Stimulated activated CD4-positive, alpha-beta T cell treated with anti-CD3 and anti-CD28 coated beads, Interleukin-2, amount 100 ng/mL, for 24 hours (primary cell): ENCODE measurements at places on chromosomes 1 and 21.

DNA sequence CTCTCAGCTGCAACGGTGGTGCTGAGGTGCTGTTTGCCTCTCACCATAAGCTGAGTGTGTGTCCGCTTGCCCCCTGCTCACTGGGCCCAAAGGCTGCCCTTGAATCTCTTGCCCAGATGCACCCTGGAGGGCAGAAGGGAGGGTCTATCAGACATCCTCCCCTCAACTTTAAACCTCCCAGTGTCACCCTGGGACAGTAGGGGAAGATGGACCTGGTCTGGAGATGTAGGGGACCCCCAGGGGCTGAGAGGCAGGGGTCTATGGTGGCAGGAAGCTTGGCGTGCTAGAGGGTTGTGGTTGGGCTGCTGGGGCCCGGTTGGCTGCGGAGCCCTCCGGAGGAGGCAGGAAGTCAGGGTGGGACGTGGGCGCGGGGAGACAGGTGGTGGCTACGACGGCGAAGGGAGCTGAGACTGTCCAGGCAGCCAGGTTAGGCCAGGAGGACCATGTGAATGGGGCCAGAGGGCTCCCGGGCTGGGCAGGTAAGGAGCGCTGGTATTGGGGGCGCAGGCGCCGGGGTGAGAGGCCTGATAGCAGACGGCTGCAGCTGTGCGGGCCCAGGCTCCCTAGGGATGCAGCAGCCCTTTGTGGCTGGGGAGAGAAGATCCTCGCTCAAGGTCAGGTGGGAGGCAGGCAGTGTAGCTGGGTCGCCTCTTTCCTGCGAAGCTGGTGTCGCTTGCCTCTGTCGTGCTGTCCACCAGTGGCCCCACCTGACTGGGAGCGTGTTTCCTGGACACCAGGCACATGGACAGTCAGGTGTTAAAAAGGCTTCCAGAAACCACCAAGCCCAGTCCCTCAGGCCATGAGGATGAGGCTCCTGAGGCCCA, at the start of gene LCK:
Gene LCK (plus strand): TSS at position 373 of the 824 bp plus-strand sequence. CDS start 23,065 bp downstream, outside the sequence.
- peak; percentile 80 for DNase-seq

GRCh38 chr1:230913496-230913895, 45.2 kb upstream of the C1orf198 start:
- DNase-seq, result no peak

DNA sequence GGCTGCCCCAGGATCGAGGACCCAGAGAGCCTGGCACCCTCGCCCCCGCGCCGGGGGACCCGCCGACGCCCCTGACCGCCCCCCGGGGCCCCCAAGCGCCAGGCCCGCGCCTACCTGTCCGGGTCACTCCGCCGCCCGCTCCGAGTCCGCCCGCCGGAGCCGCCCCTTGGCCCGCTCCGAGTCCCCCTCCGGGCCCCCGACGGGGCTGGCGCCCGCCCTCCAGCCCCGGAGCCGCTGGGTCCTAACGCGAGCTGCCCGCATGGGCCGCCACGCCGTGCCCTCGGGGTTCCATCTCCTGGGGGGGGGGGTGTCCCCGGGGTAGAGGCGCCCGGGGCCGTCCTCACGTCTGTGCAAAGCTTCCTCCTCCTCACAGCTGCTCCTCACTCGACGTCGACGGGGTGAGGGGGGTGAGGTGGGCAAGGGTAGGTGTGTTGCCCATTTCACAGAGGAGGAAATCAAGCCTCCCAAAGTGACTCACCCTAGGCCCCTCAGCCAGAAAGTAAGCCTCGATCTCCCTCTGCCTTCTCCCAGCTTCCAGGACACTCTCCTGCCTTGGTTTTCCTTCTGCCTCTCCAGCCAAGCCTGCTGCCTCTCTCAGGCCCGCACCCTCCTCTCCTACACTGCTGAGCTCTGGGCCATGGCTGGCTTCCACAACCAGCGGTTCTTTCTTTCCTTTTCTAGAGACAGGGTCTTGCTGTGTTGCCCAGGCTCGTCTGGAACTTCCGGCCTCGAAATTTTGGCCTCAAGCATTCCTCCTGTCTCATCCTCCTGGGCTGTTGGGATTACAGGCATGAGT, at the start of gene MFAP2:
Gene MFAP2 (minus strand): TSS at position 148 of the 796 bp plus-strand sequence. CDS start 2,347 bp downstream, outside the sequence.
- peak; percentile 13 for DNase-seq

DNA sequence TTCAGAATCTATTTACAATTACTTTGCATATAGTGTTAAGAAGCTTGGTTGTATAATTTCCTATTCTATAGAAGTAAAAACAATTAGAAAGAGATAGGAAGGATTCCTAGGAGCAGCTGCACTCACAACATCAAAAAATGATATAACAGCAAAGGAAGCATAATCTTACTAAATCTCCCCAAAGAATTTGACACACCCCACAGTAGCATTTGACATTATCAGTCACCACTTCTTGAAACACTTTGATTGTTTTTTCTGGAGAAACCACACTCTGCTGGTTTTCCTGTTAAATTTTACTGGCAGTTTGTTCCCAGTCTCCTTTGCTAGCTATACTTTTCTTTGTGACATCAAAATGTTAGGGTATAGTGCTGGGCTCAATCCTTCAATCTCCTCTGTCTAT, 100.8 kb upstream of the KIAA1614 start:
- DNase-seq, result no peak

- DNase-seq, result no peak
Observed at GRCh38 chr1:211066781-211067384, 67.1 kb downstream of the KCNH1 start.

GRCh38 chr1:88296227-88296626, 387.8 kb upstream of the PKN2 start:
- no peak for DNase-seq

DNA sequence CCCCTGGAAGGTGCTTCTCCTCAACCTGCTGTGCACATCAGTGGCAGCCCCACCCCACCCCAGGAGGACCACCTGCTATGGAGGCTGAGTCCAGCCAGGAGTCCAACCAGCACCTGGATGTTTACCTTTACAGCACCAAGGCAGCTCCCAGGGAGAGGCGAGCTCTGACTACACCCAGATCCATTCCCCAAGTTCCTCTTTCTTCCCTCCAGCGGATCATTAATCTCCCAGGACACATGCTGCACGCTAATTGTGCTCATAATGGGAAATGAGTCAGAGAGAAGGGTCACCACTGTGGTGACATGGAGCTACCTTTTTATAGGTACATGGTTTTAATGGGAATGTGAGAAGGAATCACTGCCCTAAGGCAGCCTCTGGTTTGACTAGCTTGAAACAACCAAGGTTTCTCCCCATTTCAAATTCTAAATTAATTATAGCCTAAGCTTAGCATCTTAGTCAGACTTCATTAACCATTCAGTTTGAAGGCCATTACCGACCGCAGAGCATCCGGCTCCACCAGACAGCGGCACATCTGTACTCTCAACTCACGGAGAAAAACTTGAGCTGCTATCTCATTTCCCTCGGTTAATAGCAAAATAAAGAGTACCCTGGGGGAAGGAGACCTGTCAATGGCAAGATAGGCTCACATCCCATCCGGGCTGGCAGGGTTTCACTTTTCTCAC, 173.1 kb upstream of the GALNT2 start:
- DNase-seq, result no peak

DNA sequence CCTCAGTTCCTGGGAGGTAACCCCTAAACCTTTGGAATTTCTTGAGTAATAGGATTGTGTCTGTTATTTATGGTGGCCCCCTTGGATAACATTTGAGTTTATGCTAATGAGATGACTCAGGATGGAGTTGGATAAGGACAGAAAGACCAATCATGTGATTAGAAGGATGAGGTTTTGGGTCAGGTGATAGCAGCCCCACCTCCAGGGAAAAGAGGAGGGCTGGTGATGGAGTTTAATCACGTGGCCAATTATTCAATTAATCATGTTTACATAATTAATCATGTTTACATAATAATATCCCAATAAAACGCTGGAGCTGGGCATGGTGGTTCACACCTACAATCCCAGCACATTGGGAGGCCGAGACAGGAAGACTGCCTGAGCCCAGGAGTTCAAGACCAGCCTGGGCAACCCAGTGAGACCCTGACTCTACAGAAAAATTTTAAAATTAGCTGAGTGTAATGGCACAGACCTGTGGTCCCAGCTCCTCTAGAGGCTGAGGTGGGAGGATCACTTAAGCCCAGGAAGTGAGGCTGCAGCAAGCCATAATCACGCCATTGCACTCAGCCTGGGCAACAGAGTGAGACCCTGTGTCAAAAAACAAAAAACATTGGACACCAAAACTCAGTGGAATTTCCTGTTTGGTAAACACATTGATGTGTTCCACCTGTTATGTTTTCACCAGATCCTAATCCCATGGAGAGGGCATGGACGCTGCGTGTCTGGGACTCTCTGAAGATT, 73.3 kb downstream of the NUP210L start:
- no peak for DNase-seq

DNA sequence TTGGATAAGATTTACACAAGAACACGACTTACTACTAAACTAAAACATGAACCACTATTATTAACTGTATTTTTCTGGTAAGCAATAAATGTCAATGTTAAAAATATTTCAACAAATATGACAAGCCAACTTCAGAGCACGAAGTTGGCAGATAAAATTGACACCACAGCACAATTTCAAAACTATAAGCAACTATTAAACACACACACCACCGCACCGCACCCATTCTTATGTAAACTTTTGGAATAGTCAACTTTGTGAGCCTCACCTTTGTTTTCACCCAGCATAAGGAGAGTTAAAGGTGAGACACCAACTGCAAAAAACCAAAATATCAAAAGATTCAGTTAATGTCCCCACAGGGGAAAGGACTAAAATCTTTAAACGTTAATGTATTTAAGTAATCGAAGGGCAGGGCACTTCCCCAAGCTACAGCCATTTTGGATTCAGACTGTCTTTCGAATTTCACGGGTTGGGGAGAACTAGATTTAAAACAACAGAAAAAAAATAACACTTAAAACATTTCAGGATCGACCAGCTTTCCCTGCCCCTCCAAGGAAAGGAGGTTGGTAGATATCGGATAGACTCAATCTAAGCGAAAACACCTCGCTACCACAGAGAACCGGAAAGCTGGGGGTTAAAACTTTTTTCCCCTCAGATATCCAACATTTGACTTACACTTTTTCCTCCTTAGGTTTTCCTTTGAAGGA, 872 bp downstream of the GPBP1L1 start:
- no peak for DNase-seq

DNA sequence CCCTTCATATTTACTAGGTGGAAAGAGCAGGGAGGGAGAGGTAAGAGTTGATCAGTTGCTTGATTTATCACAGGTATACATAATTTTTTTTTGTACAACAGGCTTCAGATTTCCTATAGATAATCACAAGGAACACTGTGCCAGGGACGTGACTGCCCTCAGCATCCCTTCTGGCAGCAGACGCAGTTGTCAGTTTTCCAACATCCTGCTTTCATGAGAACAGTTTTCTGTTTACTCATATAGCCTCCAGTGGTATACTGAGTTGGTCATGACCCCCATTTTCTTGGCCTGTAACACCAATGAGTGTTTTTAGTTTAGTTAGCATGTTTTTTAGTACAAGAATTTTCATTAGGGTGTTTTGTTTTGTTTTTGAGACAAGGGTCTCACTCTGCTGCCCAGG, 37.9 kb upstream of the PTPRF start:
- no peak for DNase-seq

DNA sequence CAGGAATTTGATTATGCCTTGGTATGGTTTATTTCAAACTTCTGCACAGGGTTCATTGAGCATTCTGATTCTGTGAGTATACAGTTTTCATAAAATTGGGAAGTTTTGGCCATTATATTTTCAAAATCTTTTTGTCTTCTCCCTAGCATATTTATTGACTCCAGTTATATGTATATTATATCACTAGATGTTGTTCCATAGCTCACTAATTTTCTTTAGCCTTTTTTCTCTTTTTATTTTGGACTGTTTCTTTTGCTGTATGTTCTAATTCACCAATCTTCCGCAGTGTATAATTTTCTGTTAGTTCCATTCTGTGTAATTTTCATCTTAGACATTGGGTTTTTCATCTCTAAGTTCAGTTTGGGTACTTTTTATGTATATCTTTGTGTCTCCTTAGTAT, 31.9 kb downstream of the ZMYM4 start:
- DNase-seq, result no peak

GRCh38 chr1:171611306-171611705, 10.7 kb upstream of the MYOCOS start:
- no peak for DNase-seq

- DNase-seq, result no peak
Observed at GRCh38 chr1:154466921-154467417, 35.0 kb upstream of the TDRD10 start.

DNA sequence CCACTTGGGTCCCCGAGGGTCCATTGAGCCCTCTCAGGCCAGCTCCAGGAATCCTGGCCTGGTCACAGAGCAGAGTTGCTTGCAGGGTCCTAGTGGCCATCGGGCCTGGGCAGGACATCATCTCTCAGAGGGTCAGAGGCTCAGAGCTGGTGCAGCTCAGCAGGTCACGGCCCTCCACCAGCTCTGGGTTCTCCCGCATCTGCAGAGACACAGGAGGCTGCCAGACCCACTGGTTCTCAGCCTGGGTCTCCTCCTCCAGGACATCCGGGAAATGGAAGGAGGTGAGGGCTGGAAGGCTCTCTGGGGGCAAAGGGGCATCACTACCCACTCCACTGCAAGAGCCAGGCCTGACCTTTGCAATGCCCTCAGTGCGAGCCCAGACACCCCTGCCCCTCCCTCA, 6.5 kb downstream of the TMEM54 start:
- DNase-seq, result no peak

DNA sequence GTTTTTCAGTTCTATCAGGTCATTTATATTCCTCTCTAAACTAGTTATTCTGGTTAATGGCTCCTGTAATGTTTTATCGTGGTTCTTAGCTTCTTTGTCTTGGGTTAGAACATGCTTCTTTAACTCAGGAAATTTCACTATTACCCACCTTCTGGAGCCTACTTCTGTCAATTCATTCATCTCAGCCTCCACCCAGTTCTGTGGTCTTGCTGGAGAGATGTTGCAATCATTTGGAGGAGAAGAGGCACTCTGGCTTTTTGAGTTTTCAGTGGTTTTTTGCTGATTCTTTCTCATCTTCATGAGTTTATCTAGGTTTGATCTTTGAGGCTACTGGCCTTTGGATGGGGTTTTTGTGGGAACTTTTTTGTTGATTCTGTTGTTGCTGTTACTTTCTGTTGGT, 213.0 kb downstream of the BRINP2 start:
- no peak for DNase-seq

DNA sequence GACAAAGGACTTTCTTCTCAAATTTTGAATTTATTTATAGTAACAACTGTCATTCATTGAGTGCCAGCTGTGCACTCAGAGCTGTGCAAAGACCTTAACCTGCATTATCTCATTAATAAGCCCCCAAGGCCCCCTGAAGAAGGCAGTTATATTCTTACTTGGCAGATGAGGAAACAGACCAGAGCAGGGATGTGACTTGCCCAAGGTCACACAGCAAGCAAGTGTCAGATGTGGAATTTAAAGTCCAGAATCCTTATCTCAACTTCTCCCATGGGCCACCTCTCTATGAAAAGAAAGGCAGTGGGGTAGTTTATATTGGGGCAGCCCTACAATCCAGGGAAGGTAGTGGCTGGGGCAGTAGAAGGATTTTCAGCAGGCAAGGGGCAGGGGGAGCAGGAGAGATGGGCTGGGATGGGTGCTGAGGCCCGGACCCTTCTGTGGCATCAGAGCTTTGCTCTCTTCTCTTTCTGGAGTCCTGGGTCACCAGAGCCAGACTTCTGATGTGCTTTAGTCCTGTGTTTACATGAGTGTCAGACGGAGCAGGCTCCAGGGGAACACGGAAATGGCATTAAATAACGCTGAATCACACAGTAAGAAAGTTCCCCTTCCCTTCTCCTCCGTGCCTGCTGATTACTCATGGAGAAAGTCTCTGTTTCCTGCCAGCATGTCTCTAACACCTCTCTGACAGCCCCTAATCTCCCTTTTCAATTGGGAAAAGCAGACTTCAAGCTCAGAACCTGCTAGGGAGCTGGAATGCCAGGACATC, 39.5 kb downstream of the EPHB2 start:
- DNase-seq, result no peak

GRCh38 chr1:165228676-165229075, 127.8 kb downstream of the LMX1A start:
- no peak for DNase-seq

- DNase-seq, result no peak
Observed at GRCh38 chr21:33261635-33262034, 4.5 kb upstream of the IL10RB start.
